ENCODE measurements at places on chromosomes 7 and 10.

DNA sequence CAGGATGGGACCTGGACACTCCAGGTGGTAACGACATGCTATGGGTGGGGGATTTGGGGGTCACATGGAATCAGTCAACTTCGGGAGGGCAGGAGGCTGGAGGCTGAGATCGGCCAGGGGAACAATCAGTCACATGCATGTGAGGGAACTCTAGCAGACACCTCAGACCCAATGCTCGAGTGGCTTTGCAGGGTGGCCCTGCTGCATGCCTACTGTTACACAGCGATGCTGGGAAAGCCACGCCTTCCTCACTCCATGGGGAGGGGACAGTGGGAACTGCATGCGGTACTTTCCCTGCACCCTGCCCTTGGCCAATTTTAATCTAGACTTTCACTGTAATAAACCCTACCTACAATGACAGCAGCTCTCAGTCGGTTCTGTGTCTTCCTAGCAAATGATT is 6.6 kb upstream of the ZNF32 start:
- DNase-seq: no peak

- no peak for DNase-seq
Measured at GRCh38 chr10:30688456-30688855, 58.9 kb upstream of the LYZL2 start.

GRCh38 chr7:44766416-44766801 is 17.8 kb downstream of the ZMIZ2 start:
- no peak for DNase-seq

- peak; percentile 16 for DNase-seq
Measured at GRCh38 chr10:5071411-5072198, 22.6 kb upstream of the AKR1C3 start.

DNA sequence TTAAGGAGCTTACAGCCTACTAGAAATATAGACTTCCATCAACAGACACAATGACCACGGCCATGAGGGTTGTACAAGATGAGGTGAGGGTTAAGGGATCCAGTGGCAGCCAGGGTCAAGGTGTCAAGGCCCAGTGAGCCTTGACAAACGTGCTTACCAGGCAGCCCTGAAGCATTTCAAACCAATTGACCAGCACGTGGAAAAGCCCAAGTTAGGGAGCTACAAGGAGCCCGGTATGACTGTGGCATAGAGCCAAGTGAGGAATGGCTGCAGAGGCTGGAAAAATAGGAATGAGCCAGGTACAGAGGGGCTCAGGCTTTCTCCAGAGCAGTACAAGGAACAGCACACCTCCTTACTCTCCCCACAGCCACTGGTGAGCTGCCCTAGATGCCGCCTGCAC is 12.7 kb downstream of the AFAP1L2 start:
- DNase-seq: no peak
